Caki2 (cell line): ENCODE measurements at places on chromosomes 13 and 19.

- DNase-seq = no peak
Measured at GRCh38 chr19:7067716-7068115, 1.8 kb upstream of the ZNF557 start.

- no peak for DNase-seq
Measured at GRCh38 chr19:12224676-12225075, 61.8 kb downstream of the ZNF136 start.

DNA sequence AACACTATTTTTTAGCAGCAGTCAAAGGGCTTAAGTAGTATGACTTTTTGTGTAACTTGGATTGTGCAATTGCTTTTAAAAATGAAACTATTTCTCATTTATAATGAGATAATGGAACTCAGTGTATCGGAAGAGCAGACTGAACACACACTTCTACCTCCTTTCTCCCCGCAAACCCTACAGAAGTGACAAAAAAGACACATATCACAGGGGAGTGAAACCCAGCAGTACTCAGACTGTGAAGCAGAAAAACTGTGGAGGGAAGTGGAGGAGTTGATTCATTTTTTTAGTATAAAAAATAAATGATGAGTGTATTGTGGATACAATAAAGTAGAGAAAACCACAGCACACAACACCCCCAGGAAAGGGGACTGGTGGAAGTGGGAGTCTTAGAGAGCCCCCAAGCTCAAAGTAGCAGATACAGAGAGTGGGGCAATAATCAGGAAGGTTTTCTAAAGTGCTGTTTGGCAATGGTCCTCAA is 9.7 kb downstream of the LPAR6 start:
- no peak for DNase-seq

- DNase-seq = no peak
Measured at GRCh38 chr13:32986552-32986951, 29.7 kb upstream of the KL start.

GRCh38 chr19:41299046-41299754 is 10.8 kb upstream of the CCDC97 start:
- DNase-seq = no peak

DNA sequence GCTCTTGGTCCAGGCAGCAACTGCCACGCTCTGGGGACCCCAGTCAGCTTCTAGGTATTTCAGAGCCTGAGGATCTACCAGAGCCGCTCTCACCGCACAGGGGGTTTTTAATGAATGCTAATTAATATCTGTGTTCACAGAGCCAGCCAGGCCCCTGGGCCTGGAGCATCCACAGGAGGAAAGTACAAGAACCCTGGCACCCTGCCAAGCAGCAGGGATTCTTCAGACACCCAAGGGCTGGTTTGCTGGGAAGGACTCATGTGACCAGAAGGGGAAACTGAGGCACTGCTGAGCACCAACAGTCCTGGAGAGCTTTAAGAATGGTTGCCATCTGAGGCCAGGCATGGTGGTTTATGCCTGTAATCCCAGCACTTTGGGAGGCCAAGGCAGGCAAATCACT is 38.0 kb upstream of the ADGRE5 start:
- no peak for DNase-seq

- peak; percentile 70 for DNase-seq
Measured at GRCh38 chr19:19643158-19644053, at the start of gene GMIP. GMIP (minus strand) TSS chr19:19643657; CDS start chr19:19643529, 128 bp downstream.

DNA sequence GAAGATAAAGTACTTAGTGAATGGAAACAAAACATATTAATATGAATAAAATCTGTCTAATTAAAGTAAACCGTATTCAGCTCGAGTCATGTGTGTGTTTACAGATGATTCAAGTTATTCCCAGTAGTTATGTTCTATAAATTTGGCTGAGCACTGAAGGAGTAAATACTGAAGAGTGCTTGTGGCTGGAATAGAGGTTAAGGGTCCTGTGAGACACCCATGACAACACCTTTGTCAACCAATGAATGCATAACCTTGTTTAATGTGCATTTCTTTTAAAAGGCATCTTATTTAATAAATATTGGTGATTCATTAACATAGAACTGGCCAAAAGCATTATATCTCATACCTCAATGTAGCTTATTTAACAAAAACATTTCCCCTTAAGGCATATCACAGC is 577.8 kb upstream of the SLITRK5 start:
- DNase-seq = no peak

DNA sequence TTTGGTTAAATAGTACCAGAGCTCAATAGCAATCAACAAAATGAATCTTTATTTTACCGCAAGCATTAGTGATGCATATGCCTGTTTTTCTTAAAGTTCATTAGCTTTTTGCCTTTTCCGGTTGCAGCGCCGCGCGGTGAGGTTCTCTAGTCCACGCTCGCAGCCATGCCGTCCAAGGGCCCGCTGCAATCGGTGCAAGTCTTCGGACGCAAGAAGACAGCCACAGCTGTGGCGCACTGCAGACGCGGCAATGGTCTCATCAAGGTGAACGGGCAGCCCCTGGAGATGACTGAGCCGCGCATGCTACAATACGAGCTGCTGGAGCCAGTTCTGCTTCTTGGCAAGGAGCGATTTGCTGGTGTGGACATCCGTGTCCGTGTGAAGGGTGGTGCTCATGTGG is 42.1 kb upstream of the ZNF486 start:
- no peak for DNase-seq

- DNase-seq = no peak
Measured at GRCh38 chr13:95039415-95039814, 261.8 kb downstream of the ABCC4 start.

DNA sequence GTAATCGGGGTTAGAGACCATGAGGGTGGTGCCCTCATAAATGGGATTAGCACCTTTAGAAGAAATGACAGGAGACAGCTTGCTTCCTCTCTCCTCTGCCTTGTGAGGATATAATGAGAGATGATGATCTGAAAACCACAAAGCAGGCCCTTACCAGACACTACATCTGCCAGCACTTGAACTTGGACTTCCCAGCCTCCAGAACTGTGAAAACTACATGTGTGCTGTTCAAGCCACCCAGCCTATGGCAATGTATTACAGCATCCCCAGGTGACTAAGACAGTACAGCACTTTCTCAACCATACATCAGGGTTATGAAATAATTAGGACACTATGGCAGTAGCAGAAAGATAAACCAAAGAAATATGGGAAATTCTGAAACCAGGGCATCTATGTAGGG is 7.4 kb downstream of the ZNF564 start:
- no peak for DNase-seq

- no peak for DNase-seq
Measured at GRCh38 chr13:73832128-73832588, 302.0 kb downstream of the KLF12 start.

DNA sequence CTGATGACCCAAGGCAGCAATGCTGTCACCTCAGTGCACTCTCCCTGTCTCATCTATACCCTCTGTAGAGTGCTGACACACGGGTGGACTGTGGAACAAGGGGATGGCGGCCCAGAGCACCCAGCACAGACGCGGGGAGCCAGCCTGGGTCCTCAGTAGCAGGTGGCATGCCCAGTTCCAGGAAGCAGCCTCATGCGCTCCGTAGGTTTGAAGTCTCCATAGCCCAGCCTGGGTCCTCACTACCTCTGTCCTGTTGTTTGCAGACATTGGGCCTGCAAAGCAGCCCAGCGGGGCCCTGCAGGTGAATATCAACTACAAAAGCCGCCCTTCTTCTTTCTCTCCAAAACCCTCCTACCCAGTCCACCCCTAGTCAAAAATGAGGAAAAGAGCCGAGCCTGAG is 5.0 kb upstream of the SLC7A9 start:
- DNase-seq = no peak

DNA sequence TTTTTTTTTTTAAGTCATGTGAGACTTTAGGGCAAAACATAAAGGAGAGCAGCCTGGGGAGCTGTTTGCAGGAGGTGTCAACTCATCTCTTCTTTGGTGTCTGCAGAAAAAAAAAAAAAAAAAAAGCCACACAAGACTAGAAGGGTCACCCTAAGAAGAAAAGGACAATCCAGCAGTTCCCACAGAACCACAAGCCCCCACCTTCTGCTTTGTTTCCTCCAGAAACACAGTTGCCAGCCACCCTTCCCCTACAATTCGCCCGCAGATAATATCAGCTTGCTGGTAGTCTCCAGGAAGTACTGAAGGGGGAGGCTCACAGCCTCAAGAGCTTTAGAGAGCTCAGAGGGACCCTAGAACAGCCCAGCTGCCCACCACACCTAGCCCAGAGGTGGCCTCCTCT is 22.3 kb upstream of the ZBTB7A start:
- DNase-seq = no peak

DNA sequence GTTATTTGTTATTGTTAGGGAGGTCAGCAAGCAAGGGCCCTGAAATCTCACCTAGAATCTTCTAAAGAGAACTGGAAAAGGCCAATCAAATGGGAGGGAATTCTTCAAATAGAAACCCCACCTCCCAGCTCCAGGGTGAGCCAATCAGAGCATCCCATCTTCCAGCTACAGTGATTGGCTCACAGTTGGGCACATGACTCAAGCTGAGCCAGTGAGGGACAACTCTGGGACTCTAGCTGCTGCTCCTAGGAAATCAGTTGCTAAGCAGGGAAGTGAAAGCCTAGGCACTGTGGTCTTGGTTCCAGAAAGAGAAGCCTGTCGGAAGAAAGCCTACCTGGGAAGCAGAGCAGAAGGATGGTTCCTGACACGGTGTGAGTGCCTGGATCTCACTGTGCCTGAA is 13.4 kb downstream of the TM6SF2 start:
- peak; percentile 32 for DNase-seq

GRCh38 chr13:23470790-23471614 is 37.5 kb upstream of the SACS start:
- DNase-seq = no peak

DNA sequence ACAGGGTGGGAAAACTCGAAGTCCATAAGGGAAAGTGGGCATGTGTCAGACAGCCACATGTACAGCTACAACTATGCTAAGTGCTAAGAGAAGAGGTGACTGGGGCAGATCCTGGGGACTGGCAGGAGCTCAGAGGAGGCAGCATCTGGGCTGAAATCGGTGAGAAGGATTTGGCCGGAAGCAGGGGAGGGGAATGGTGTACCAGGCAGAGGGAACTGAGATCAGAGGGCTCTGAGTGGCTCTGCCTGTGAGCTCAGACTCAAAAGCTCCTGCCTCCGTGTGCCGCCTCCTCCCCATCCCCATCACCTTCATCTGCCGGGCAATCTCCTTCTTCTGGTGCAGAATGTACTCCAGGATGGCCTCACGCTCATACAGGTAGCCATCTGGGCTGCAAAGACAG is 21.8 kb downstream of the NOSIP start:
- no peak for DNase-seq

- DNase-seq = no peak
Measured at GRCh38 chr13:48801255-48801654, 147.5 kb downstream of the CYSLTR2 start.

DNA sequence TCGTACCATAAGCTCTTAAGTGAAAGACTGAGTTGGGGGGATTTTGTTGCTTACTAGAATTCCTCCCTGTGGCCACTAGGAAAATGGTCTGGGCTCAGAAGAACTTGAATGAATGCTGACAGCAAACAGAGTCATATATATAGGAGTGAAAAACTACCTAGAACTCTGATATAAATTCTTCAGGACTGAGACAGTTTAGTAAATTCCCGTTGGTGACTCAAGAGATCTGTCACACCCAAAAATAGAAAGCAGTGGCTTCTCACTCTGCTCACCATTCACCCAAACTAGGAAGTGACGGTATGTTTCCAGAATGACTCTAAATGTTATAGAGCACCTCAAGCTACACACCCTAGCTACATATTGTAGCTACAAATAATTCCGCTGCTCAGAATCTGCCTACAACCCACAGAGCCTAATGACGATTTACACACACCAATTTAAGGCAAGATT is 116.2 kb downstream of the TBC1D4 start:
- DNase-seq = peak; percentile 27

DNA sequence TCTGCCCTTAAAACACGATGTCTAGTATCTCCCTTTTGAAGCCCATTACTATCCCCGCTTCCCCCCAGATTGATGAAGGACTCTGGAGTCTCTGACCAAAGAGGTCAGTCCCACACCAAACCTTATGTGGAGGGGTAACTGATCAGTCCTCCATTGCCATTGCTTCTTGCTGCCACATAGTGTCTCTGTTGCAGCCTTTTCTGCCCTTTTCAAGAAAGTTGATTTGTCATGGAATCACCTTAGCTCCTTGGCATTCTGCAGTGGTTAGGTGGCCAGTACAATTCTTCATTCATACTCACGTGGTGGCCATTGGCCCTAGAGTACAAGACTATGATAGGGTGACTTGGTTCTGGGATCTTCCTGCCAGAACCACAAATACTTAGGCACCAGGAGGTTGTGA is 8.4 kb upstream of the HTR2A start:
- DNase-seq = no peak

- DNase-seq = no peak
Measured at GRCh38 chr19:45187421-45188100, 9.0 kb downstream of the BLOC1S3 start.

GRCh38 chr13:45280011-45280410 is 61.0 kb downstream of the TPT1 start:
- no peak for DNase-seq

DNA sequence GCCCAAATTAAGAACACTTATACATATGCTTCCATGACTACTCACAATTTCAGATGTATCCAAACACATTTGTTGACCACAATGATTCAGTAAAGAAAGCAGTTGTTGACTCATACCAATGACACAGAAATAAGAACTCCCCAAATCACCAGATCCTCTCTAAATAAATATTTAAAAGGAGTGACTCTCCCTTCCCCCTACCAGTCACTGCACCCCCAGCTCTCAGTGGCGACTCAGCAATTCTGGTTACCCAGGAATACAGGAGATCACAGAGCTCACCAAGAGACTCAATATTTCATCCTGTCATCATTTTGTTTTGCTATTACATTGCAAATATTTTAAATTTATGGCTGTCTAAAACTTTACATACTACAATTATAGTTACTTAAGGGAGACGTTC is 131.5 kb downstream of the RGCC start:
- DNase-seq = peak; percentile 72

DNA sequence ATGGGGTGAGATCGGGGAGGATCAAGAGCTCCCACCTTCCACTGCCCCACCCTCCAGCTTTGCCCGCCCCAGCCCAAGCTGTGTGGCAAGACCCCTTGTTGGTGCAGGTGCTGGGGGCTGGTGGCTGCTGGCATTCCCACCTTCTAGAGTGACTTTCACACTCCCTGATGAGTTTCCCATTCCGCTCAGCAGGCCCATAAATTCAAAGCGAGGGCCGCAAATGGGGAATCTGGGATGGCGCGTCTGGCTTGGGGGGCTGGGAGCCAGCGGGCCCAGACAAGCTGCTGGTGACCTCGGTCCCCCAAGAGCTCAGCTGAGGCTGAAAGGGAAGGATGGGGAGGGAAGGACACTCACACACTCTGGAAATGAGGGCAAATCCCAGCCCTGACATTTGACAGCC is 110.3 kb downstream of the GADD45B start:
- DNase-seq = no peak

DNA sequence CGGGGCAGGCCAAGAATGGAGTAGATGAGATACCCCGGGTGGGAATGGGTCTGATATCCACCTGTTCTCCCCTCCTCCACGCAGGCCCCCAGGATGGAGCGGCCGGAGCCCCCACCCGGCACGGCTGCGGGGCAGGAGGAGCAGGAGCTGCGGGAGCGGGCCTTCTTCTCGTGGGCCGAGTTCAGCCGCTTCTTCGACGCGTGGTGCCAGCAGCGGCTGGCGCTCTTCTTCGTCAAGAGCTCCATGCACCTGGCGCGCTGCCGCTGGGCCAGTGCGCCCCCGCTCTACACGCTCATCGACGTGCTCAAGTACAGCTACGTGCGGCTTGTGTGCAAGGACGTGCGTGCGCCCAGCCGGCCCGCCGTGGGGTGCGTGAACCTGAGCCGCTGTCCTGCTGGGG is 1.2 kb downstream of the ZSWIM9 start:
- no peak for DNase-seq
